ENCODE measurements at places on chromosomes 7 and 10. TPM values are rescaled to one million over a fixed set of nuclear protein-coding genes. Genes with fewer than 3 reads are reported as not detected.

DNA sequence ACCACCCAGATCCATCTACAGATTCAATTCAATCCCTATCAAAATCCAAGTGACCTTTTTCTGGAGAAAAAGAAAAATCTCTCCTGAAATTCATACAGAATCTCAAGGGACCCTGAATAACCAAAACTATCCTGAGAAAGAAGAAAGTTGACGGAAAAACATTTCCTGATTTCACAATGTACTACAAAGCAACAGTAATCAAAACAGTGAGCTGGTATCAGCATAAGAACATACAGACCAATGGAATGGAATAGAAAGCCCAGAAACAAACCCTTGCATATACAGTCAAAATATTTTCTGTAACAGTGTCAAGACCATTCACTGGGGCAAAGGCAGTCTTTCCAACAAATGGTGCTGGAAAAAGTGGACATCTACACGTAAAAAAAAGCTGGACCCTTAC is 89.9 kb downstream of the JMJD1C start:
- no peak overlapping the region for H3K4me3 ChIP-seq
- H3K4me1 ChIP-seq = peaks cover 10% of the 10 kb centered on the region
- no peak for DNase-seq
- H3K27ac ChIP-seq = no peak overlapping the region
- no peaks in the 10 kb centered on the region for H3K36me3 ChIP-seq
- H3K27me3 ChIP-seq = no peaks in the 10 kb centered on the region

- no peaks in the 10 kb centered on the region for H3K27me3 ChIP-seq
- DNase-seq = peak; percentile 70
- peak within 1 kb of the TSS; percentile 33 for H3K27ac ChIP-seq
- H3K36me3 ChIP-seq = peaks cover 34% of the 10 kb centered on the region
- peaks cover 21% of the 10 kb centered on the region for H3K4me1 ChIP-seq
- H3K4me3 ChIP-seq = no peak within 1 kb of the TSS
Observed at GRCh38 chr7:44978511-44979366, at the start of gene MYO1G. Gene MYO1G, minus strand, starts transcription at chr7:44979015. Its CDS starts 54 bp downstream, at chr7:44978961.

MEOX2 gene
- 1.6 TPM for total RNA-seq

TMEM26 gene
- 0.49 TPM for total RNA-seq

DNA sequence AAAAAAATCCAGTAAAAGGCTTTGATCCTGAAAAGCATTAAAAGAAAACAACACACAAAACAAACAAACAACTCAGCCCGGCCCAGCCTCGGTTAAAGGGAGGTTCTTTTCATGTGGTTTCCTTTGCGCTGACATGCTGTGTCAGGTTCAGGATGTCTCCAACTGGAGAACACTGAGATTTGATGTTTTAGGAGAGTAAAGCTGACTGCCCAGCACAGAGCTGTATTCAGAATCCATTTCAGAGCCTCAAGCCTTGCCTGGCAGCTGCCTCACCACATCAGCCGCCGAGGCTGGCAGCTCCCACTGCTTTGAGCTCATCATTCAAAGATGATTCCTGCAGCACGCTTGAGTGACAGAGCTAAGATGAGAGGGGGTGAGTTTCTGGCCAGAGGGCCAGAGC is 205.8 kb upstream of the LYZL1 start:
- H3K36me3 ChIP-seq = no peaks in the 10 kb centered on the region
- DNase-seq = no peak
- no peaks in the 10 kb centered on the region for H3K27me3 ChIP-seq
- H3K27ac ChIP-seq = no peak overlapping the region
- no peak overlapping the region for H3K4me3 ChIP-seq
- peaks cover 4% of the 10 kb centered on the region for H3K4me1 ChIP-seq

GRCh38 chr10:129179972-129180678 is 286.9 kb upstream of the MGMT start:
- H3K27ac ChIP-seq = no peak overlapping the region
- no peaks in the 10 kb centered on the region for H3K27me3 ChIP-seq
- no peak overlapping the region for H3K4me3 ChIP-seq
- no peaks in the 10 kb centered on the region for H3K4me1 ChIP-seq
- H3K36me3 ChIP-seq = no peaks in the 10 kb centered on the region
- no peak for DNase-seq

GRCh38 chr7:133039614-133040013 is 42.3 kb downstream of the CHCHD3 start:
- no peak overlapping the region for H3K27ac ChIP-seq
- H3K4me1 ChIP-seq = peaks cover 3% of the 10 kb centered on the region
- H3K27me3 ChIP-seq = no peaks in the 10 kb centered on the region
- no peak overlapping the region for H3K4me3 ChIP-seq

BAG3 gene
- 36.0 TPM for total RNA-seq

GRCh38 chr7:91358303-91358702 is 94.1 kb downstream of the FZD1 start:
- no peaks in the 10 kb centered on the region for H3K27me3 ChIP-seq
- no peak overlapping the region for H3K27ac ChIP-seq
- no peaks in the 10 kb centered on the region for H3K36me3 ChIP-seq

- no peak overlapping the region for H3K27ac ChIP-seq
- no peaks in the 10 kb centered on the region for H3K4me1 ChIP-seq
- H3K36me3 ChIP-seq = no peaks in the 10 kb centered on the region
- no peak overlapping the region for H3K4me3 ChIP-seq
Observed at GRCh38 chr10:119326167-119326566, 118.8 kb downstream of the GRK5 start.

CCL24 gene
- not detected for total RNA-seq

ACHE gene
- 7.2 TPM for total RNA-seq

Measured in sigmoid colon (tissue), 7 donors.